Neural crest cell (in vitro differentiated cells): ENCODE measurements at places on chromosomes 11 and 22. TPM values are rescaled to one million over a fixed set of nuclear protein-coding genes. Genes with fewer than 3 reads are reported as not detected.

GRCh38 chr11:24298146-24298545 is 198.7 kb upstream of the LUZP2 start:
- no peak overlapping the region for H3K27ac ChIP-seq
- DNase-seq: no peak
- H3K4me1 ChIP-seq: peaks cover 4% of the 10 kb centered on the region

DNA sequence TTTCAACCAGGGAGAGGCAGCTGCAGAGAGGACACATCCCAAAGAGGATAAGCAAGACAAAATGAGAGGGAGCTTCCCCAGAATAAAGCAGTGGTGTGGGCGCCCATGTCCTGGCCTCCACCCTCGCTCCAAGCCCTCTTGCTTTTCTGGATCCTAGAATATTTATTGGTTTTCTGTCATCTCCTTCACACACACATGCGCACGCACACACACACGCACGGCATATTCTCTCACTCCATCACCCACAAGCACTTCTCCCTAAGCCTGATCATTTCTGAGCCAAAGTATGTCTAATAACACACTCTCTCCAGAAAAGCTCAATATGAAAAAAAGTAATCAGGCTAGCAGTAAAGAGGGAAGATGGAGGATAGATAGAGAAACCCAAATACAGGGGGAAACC is 7.6 kb downstream of the IGSF9B start:
- H3K27ac ChIP-seq: peak overlapping the region; percentile 43
- H3K36me3 ChIP-seq: no peaks in the 10 kb centered on the region
- H3K4me3 ChIP-seq: peak overlapping the region; percentile 5
- H3K4me1 ChIP-seq: peaks cover 49% of the 10 kb centered on the region
- H3K27me3 ChIP-seq: peaks cover 72% of the 10 kb centered on the region
- no peak for DNase-seq

GRCh38 chr11:57444362-57445121 is 15.8 kb upstream of the RTN4RL2 start:
- H3K4me3 ChIP-seq: no peak overlapping the region
- no peak for DNase-seq

DNA sequence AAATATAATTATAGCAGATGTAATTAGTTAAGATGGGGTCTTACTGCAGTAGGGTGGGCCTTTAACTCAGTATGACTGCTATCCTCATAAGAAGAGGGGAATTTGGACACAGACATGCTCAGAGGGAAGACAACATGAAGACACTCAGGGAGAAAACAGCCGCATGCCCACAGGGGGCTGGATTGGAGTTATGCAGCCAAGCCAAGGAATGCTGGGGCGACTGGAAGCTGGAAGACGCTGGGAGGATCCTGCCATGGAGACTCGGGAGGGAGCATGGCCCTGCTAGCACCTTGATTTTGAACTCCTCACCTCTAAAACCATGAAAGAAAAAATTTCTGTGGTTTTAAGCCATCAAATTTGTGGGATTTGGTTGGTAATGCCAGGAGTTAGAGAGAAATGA is 40.9 kb downstream of the PANX1 start:
- no peak overlapping the region for H3K4me3 ChIP-seq
- H3K4me1 ChIP-seq: peaks cover 32% of the 10 kb centered on the region
- H3K27me3 ChIP-seq: no peaks in the 10 kb centered on the region
- DNase-seq: no peak

The SYT13 gene
- total RNA-seq: 1.7 TPM in 2 replicates

GRCh38 chr11:134529212-134530096 is 117.4 kb upstream of the B3GAT1 start:
- H3K4me1 ChIP-seq: peaks cover 19% of the 10 kb centered on the region
- H3K36me3 ChIP-seq: no peaks in the 10 kb centered on the region
- no peak overlapping the region for H3K4me3 ChIP-seq
- no peaks in the 10 kb centered on the region for H3K27me3 ChIP-seq
- no peak for DNase-seq
- peak overlapping the region; percentile 84 for H3K27ac ChIP-seq

GRCh38 chr11:5701055-5701577 is 11.5 kb downstream of the TRIM22 start:
- no peak overlapping the region for H3K27ac ChIP-seq
- DNase-seq: no peak
- no peaks in the 10 kb centered on the region for H3K27me3 ChIP-seq

- no peaks in the 10 kb centered on the region for H3K27me3 ChIP-seq
- peaks cover 38% of the 10 kb centered on the region for H3K4me1 ChIP-seq
- no peak overlapping the region for H3K27ac ChIP-seq
- H3K4me3 ChIP-seq: no peak overlapping the region
- peaks cover 7% of the 10 kb centered on the region for H3K36me3 ChIP-seq
- no peak for DNase-seq
Measured at GRCh38 chr11:36146437-36146836, 142.8 kb downstream of the COMMD9 start.

The TMEM121B gene
- 12.2 and 12.6 TPM in 2 replicates for total RNA-seq

DNA sequence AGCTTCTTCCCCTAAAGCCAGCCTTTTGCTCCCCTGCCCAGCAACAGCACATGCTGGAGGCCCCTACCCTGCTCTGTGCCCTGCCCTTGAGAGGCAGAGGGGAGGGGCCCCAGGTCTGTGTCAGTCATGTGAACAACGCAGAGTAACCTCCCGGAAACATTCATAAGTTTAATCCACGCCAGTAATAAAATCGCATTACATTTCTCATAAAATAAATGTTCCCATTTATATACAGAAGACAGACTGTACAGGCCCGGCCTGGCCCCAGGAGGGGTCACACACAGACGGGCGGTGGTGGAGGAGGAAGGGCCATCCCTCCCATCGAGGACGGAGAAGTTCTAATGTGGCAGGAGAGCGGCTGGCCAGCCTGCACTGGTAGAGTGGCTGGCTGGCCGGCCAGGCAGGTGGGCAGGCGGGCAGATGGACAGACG is 39.5 kb downstream of the LMO1 start:
- H3K4me1 ChIP-seq: peaks cover 27% of the 10 kb centered on the region
- DNase-seq: no peak
- H3K27me3 ChIP-seq: no peaks in the 10 kb centered on the region
- H3K27ac ChIP-seq: no peak overlapping the region
- H3K36me3 ChIP-seq: no peaks in the 10 kb centered on the region

DNA sequence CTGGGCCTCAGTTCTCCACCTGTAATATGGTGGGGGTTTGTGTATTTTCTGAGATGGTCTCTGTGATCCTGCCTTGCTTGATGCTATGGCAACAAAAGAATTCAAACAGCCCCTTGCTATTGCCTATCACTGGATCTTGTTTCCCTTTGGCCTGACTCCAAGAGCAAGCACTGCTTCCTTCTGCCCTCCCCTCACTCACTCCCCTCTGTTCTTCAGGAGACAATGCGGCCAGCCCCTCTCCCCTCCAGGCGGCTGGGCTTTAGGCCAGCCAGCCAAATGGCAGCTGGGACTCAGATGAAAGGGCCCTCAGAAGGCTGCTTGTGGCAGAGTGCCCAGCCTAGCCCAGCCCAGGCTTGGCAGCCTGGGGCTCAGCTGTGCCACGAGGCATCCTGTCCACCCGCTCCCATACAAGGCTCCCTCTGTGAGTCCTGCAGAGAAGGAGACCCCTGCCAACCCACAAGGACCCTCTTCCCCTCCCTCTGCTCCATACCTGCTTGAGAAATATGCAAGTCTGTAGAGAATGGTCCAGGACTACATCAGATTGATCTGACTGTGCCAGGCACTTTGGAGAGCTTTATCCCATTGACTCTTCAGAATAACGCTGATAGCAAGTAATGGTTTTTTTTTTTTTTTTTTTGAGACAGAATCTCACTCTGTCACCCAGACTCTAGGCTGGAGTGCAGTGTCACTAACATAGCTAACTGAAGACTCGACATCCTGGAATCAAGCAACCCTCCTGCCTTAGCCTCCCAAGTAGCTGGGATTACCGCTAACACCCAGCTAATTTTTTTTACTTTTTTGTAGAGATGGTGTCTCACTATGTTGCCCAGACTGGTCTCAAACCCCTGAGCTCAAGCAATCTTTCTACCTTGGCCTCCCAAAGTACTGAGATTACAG is 7.6 kb upstream of the KCTD14 start:
- H3K27me3 ChIP-seq: no peaks in the 10 kb centered on the region
- DNase-seq: no peak
- peak overlapping the region; percentile 65 for H3K27ac ChIP-seq
- H3K4me3 ChIP-seq: no peak overlapping the region
- peaks cover 8% of the 10 kb centered on the region for H3K4me1 ChIP-seq

The DUSP8 gene
- 8.4 and 10.1 TPM in 2 replicates for total RNA-seq

DNA sequence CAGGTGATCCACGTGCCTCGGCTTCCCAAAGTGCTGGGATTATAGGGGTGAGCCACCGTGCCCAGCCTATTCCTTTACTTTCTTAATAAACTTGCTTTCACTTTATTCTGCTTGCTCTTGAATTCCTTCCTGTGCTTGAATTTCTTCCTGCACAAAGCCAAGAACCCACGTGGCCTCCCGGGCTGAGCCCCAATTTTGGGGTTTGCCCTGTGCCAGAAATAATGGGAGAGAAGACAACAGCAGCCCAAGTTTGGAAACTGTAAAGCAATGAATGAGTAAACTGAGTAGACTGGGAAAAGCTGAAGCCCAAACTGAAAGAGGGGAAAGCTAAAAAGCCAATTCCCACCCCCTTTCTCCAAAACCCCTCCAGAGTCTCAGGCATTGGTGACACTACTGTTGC is 136.4 kb downstream of the NECTIN1 start:
- H3K4me1 ChIP-seq: peaks cover 52% of the 10 kb centered on the region
- DNase-seq: no peak
- no peaks in the 10 kb centered on the region for H3K36me3 ChIP-seq
- H3K27me3 ChIP-seq: no peaks in the 10 kb centered on the region
- H3K27ac ChIP-seq: peak overlapping the region; percentile 61

GRCh38 chr11:36594316-36594989 is at the start of gene IFTAP:
Gene IFTAP, plus strand, starts transcription at chr11:36594502. Its CDS starts 15,602 bp downstream, at chr11:36610104.
- H3K4me3 ChIP-seq: peak within 1 kb of the TSS; percentile 93
- H3K4me1 ChIP-seq: peaks cover 15% of the 10 kb centered on the region
- peaks cover 34% of the 10 kb centered on the region for H3K27me3 ChIP-seq
- DNase-seq: peak; percentile 43
- no peaks in the 10 kb centered on the region for H3K36me3 ChIP-seq

GRCh38 chr11:12066799-12067508 is 43.4 kb upstream of the MICAL2 start:
- peaks cover 26% of the 10 kb centered on the region for H3K4me1 ChIP-seq
- no peaks in the 10 kb centered on the region for H3K36me3 ChIP-seq
- H3K27me3 ChIP-seq: no peaks in the 10 kb centered on the region
- no peak overlapping the region for H3K4me3 ChIP-seq

- no peak overlapping the region for H3K4me3 ChIP-seq
- no peak overlapping the region for H3K27ac ChIP-seq
- H3K4me1 ChIP-seq: peaks cover 30% of the 10 kb centered on the region
- H3K27me3 ChIP-seq: no peaks in the 10 kb centered on the region
- DNase-seq: peak; percentile 18
Measured at GRCh38 chr11:19739872-19740271, 27.2 kb downstream of the NAV2 start.

GRCh38 chr22:31128156-31128555 is 5.4 kb downstream of the INPP5J start:
- no peaks in the 10 kb centered on the region for H3K27me3 ChIP-seq
- peaks cover 9% of the 10 kb centered on the region for H3K4me1 ChIP-seq
- no peak overlapping the region for H3K4me3 ChIP-seq
- no peak overlapping the region for H3K27ac ChIP-seq
- no peaks in the 10 kb centered on the region for H3K36me3 ChIP-seq

DNA sequence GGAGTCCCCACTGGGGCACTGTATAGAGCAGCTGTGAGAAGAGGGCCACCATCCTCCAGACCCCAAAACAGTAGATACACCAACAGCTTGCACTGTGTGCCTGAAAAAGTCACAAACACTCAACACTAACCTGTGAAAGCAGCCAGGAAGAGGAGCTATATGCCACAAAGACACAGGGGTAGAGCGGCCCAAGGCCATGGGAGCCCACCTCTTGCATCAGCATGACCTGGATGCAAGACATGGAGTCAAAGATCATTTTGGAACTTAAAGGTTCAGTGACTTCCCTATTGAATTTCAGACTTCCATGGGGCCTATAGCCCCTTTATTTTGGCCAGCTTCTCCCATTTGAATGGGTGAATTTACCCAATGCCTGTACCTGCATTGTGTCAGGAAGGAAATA is 29.7 kb upstream of the CYB5R3 start:
- peaks cover 6% of the 10 kb centered on the region for H3K4me1 ChIP-seq
- no peak overlapping the region for H3K4me3 ChIP-seq
- H3K27ac ChIP-seq: no peak overlapping the region
- DNase-seq: no peak
- H3K36me3 ChIP-seq: peaks cover 2% of the 10 kb centered on the region

GRCh38 chr11:63165706-63166310 is 21.8 kb upstream of the SLC22A24 start:
- no peaks in the 10 kb centered on the region for H3K4me1 ChIP-seq
- DNase-seq: no peak
- H3K36me3 ChIP-seq: no peaks in the 10 kb centered on the region
- H3K27me3 ChIP-seq: peaks cover 69% of the 10 kb centered on the region
- no peak overlapping the region for H3K27ac ChIP-seq
- H3K4me3 ChIP-seq: no peak overlapping the region

The YPEL1 gene
- total RNA-seq: 19.5 and 20.9 TPM in 2 replicates

- H3K4me3 ChIP-seq: peak overlapping the region; percentile 83
- H3K27ac ChIP-seq: no peak overlapping the region
- no peak for DNase-seq
- no peaks in the 10 kb centered on the region for H3K36me3 ChIP-seq
Measured at GRCh38 chr22:17086296-17086695, 1.5 kb downstream of the IL17RA start.

- H3K36me3 ChIP-seq: no peaks in the 10 kb centered on the region
- DNase-seq: no peak
- H3K27ac ChIP-seq: peak overlapping the region; percentile 50
Measured at GRCh38 chr11:63511048-63511748, 5.3 kb downstream of the LGALS12 start.

The TSGA10IP gene
- 1.8 and 2.7 TPM in 2 replicates for total RNA-seq

GRCh38 chr11:79331203-79331901 is 109.5 kb downstream of the TENM4 start:
- no peak for DNase-seq
- no peak overlapping the region for H3K4me3 ChIP-seq
- H3K27ac ChIP-seq: peak overlapping the region; percentile 43
- H3K27me3 ChIP-seq: no peaks in the 10 kb centered on the region

- H3K27me3 ChIP-seq: no peaks in the 10 kb centered on the region
- H3K4me3 ChIP-seq: no peak overlapping the region
- no peak overlapping the region for H3K27ac ChIP-seq
- H3K4me1 ChIP-seq: no peaks in the 10 kb centered on the region
- no peak for DNase-seq
Measured at GRCh38 chr11:79503028-79503427, 62.2 kb upstream of the TENM4 start.

The IL10RA gene
- 0.37 and 0.48 TPM in 2 replicates for total RNA-seq

DNA sequence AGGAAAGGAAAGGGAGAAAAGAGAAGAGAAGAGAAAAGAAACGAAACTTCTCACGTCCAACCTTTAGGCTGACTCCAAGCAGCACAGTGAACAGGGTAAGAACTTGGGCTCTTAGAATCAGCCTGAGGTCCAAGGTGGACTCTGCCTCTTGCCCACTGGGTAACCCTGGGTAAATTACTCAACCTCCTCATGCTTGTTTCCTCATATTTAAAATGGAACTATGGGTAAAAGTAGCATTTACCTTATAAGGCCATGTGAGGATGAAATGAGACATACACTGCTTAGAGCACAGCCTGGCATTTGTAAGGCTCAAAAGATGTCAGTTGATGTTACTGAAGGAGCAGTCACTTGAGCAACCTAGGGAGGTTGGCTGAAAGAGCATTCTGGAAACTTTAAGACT is 107.9 kb downstream of the C11orf58 start:
- H3K4me1 ChIP-seq: no peaks in the 10 kb centered on the region
- H3K27me3 ChIP-seq: no peaks in the 10 kb centered on the region
- no peak overlapping the region for H3K27ac ChIP-seq
- no peak overlapping the region for H3K4me3 ChIP-seq
- H3K36me3 ChIP-seq: peaks cover 8% of the 10 kb centered on the region
- DNase-seq: no peak

The VWA5A gene
- total RNA-seq: 6.1 and 6.4 TPM in 2 replicates

- no peaks in the 10 kb centered on the region for H3K4me1 ChIP-seq
- no peak overlapping the region for H3K4me3 ChIP-seq
- no peak for DNase-seq
- H3K27ac ChIP-seq: no peak overlapping the region
- peaks cover 14% of the 10 kb centered on the region for H3K27me3 ChIP-seq
Measured at GRCh38 chr11:7968686-7969085, 3.4 kb upstream of the NLRP10 start.
